ENCODE measurements at places on chromosomes 16 and 17. TPM values are rescaled to one million over a fixed set of nuclear protein-coding genes. Genes with fewer than 3 reads are reported as not detected.

GRCh38 chr17:44376124-44376523 lies 12.5 kb upstream of the FAM171A2 start:
- no peak for DNase-seq

GRCh38 chr17:36066365-36066985 lies 2.4 kb downstream of the CCL18 start:
- DNase-seq: peak; percentile 21

CA5A gene
- total RNA-seq: not detected

- DNase-seq: no peak
Measured at GRCh38 chr17:30316736-30317135, 17.1 kb downstream of the TMIGD1 start.

KCNG4 gene
- total RNA-seq: not detected

GRCh38 chr16:35744084-35744483 lies 2284.7 kb downstream of the TP53TG3F start:
- no peak for DNase-seq

CD19 gene
- 0.82 TPM for total RNA-seq

GRCh38 chr17:81388612-81389367 lies 6.5 kb upstream of the BAHCC1 start:
- DNase-seq: no peak

SLC46A1 gene
- total RNA-seq: 2.7 TPM
